ENCODE measurements at places on chromosomes 3 and 15.

- DNase-seq: no peak
Measured at GRCh38 chr15:49915822-49916221, 203.2 kb downstream of the ATP8B4 start.

GRCh38 chr3:47503033-47503432, 10.5 kb downstream of the ELP6 start:
- no peak for DNase-seq

- no peak for DNase-seq
Measured at GRCh38 chr15:75048394-75048793, 25.0 kb downstream of the PPCDC start.

- DNase-seq: no peak
Measured at GRCh38 chr15:75867449-75867848, 24.2 kb downstream of the UBE2Q2 start.

DNA sequence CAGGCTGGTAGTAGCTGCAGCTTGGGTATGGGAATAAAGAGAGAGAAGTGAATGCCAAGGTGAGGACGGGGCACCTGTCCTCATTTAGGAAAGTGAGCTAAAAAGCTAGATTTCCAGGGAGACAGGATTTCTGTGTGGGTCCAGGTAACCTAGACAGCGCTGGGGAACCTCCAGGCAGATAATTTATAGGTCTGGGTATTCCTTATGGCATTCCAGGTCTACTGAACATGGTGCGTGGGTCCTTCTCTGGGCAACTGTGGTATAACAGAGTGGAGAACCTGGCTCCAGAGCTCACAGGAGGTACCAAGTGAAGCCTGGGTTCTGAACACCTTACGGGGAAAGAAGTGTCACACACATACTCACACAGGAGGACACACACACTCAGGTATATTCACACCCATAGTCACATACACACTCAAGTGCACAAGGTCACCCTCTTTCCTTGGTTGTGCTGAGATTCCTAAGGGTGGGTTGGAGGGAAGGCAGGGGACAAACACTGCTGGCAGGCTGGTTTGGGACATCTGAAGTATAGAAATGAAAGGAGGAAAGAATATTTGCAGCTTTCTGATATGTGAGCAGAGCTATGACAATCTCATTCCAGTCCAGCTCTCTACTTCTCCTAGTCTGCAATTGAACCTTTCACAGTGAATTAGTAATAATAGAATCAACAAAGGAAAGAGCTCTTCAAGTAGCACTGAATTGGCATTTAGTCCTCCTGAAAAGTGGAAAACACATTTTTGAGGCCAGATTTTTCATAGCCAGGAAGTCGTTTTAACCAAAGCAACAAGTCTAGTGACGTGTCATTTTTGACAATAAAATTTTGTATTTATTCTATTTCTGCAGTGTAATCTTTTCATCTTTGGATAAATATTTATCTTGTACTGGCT, 37.4 kb upstream of the ITGA11 start:
- no peak for DNase-seq

GRCh38 chr3:113516115-113516505, 1.2 kb upstream of the SPICE1 start:
- DNase-seq: no peak

DNA sequence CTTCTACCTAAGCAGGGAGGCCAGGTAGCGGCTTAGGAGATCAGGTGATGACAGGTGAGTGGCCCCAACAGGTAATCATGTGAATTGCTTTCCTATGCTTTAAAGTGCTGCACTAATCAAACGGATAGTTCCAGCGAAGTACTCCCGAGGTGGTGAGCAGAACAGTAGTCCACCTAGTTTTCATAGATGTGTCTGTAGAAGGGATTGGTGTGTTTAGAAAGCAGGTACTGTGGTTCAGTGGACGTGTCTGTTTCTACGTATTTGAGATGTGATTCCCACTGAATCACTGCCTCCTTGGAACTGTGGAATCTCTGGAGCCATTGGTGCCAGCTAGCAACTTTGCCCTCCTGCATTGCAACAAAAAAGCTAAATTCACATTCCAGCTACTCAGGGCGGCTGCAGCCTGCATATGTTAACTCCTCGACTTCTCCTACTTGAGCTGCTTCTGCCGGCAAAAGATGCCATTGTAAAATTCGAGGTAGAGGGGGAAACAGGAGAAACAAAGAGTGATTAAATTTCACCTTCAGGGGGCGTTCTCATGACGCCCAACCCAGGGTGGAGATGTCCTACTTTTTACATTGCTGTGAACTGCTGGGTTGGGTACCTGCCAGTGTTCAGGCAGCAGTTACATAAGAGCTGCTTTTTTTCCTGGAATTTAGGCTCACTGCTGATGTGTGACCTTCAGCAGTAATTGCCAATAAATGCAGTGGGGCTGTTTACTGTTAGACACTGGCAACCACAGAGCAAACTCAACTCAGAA, 227.3 kb downstream of the ITPR1 start:
- DNase-seq: no peak

GRCh38 chr3:120640231-120640630, 41.8 kb downstream of the HGD start:
- DNase-seq: no peak

DNA sequence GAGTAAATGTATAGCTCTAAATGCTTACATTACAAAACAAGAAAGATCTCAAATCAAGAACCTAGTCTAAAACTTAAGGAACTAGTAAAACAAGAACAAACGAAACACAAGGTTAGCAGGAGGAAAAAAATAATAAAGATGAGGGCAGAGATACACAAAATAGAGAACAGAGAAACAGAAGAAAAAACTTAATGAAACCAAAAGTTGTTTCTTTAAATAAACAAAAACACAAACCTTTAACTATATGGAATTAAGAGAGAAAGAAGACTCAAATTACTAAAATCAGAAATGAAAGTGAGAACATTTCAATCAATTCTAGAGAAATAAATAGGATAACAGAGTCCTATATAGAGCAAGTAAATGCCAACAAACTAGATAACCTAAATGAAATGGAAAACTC, 59.6 kb downstream of the DLG1 start:
- DNase-seq: no peak

GRCh38 chr15:77023576-77024272, 28.8 kb downstream of the PSTPIP1 start:
- no peak for DNase-seq

- no peak for DNase-seq
Measured at GRCh38 chr15:58467121-58467721, 35.4 kb downstream of the LIPC start.

- peak; percentile 27 for DNase-seq
Measured at GRCh38 chr3:55692295-55692956, 205.3 kb upstream of the WNT5A start.

DNA sequence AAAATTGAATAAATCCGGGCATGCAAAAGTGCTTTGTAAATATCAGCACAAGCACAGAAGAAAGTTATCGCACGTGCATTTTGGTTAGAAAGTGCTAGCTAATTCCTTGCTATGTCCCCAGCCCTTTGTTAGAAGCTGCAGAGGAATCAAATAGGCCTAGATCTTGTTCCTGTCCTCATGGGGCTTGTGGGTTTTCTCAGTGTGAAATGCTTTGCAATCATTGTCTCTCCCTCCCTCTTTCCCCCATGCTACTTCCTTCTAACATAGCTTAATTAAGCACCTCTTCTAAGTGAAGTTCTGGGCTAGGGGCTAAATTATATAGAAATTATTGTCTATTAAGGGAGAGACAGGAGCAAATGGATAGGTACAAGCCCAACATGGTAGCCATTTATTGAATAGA, 271.7 kb downstream of the RPLP1 start:
- DNase-seq: no peak

- DNase-seq: no peak
Measured at GRCh38 chr3:66179793-66180192, 41.0 kb upstream of the SLC25A26 start.

DNA sequence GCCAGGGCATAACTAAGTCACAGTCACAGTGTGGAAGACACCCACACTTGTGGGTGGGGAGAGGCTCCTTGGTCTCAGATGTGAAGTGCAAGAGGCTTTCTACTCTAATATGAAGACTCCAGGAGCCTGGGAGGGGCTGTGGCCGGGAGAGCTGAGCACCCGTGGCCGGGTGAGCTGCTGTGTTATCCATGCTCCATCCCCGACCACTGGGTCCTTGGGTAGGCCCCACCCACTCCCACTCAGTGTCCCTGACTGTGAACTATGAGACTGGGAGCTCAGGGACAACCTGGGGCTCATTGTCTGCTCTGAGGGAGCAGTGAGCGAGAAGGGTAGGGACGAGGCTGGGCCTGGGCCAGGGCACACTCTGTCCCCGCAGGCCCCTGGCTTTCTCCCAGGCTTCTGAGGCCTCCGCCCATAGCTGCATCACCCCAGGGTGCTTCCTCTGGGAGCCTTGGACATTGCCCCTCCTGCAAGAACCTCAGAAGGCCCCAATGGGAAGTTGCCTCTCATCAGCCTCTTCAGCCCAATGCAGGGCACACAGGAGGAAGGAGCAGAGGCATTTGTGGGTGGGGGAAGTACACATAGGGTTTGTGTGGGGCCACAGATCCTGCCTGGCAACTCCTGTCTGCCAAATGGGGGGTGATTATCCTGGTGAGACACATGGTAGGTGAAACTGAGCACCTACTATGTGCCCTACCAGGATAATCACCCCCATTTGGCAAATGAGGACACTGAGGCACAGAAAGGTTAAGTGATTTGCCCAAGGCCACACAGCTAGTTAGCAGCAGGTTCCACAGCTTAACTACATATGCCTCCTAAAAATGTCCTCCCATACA, 2.4 kb downstream of the ANPEP start:
- no peak for DNase-seq

GRCh38 chr3:8914491-8914890, 48.8 kb downstream of the RAD18 start:
- DNase-seq: no peak

DNA sequence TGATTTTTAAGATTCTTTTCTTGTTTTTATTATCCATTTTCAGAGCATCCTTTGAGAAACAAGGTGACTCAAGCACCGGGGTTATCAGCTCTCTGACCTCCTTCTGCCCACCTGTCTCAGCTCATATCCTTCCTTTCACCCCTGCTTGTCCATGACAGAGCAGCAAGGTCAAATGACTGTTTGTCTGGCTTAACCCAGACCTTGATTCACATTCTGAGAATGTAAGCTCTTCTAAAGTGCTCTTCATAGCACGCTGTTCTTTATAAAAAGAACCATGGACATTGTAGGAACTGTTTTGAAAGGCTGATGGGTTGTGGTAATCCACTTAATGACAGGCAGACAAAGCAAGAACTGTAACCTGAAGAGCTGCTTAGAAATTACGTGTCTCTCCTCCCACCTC, 122.5 kb downstream of the CHST2 start:
- no peak for DNase-seq

DNA sequence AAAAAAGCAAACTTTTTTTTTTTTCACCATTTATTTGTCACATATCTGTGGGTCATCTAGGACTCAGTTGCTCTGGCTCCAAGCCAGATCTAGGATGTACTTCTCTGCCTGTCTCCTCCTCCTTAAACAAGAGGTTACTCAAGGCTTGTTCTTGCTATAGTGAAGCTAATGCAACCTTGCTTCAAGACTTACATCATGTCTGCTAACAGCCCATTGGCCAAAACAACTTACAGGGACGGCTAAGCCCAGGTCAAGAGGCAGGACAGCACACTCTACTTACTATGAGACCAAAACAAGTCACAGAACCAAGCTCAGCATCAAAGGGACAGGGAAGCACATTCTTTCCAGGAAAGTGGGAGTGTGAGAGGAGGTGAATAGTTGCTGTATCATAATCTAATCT, 123.8 kb upstream of the BNIP2 start:
- no peak for DNase-seq

- DNase-seq: peak; percentile 59
Measured at GRCh38 chr15:63288778-63289378, 11.5 kb downstream of the APH1B start.

DNA sequence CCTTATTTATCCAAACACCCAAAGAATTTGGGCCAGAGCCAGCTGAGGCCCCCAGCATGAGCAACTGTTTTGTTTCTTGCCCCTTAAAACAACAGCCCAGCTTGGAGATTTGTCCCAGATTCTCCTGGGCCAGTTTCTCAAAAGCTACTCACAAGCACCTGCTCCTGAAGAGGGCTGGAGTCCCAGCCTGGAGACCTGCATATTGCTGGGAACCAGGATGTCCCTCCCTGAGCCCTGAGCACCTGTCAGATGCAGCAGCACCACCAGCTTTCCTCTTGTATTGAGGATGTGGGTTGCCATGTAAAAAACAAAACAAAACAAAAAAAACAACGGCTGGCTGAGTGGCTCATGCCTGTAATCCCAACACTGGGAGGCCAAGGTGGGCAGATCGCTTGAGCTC, 7.0 kb upstream of the RFT1 start:
- DNase-seq: peak; percentile 66

DNA sequence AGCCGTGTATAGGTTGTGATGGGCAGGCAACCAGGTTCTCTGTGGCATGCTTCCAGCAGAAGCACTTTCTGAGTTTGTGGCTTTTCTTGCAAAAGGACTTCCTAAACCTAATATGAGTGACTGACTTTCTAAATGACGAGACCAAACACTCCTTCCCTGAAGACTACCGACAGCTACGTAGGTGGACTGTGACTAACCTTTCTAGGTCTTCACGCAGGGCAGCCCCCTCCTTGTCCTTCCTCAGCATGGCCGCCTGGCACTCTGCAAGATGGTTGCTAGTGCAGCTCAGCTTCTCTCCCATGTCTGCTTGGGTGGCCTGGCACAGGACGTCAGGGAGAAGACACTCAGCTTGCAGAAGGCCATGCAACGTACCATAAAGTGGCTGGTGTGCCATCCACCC, 20.9 kb downstream of the CXCR6 start:
- no peak for DNase-seq

- no peak for DNase-seq
Measured at GRCh38 chr15:39997031-39997430, 42.0 kb downstream of the SRP14 start.

- DNase-seq: no peak
Measured at GRCh38 chr3:31832551-31832950, 148.5 kb downstream of the OSBPL10 start.

GRCh38 chr15:40764629-40765103, 798 bp downstream of the GCHFR start:
- peak; percentile 25 for DNase-seq

DNA sequence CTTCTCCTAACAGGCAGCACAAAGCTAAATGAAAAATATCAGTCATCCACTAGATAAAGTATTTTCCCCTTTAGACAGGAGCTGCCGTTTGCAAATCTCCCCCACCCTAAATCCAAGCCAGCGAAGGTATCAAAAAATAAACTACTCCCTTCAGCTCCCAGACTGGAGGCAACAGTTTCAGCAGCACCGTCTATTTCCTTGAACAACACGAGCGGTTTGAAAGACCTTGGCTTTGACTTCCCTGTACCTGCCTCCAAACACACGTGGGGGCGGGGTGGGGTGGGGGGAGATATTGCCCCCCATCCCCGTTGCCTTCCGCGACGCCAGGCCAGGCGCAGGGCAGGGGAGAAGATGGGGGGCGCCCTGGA, 832 bp upstream of the CACNA1D start:
- no peak for DNase-seq

DNA sequence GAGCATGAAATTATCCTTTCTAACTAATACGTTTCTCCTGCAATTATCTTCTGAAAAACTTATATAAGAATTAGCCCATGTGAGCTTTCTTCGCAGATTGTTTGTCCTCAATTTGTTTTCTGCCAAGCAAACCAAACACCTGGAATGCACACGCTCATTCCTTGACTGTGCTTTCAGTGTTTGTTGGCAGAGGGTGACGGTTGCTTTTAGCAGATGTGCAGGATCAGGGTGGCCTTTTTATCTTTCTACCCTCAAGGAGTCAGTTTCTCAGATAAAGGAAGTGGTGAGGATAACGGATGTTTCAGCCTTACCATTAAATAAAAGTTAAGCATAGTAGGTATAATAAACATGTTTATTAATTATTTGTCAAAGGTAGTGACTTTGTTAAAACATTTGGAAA, 15.2 kb downstream of the ARPP21 start:
- peak; percentile 58 for DNase-seq
